ENCODE measurements at places on chromosomes 7 and 10. TPM values are rescaled to one million over a fixed set of nuclear protein-coding genes. Genes with fewer than 3 reads are reported as not detected.

GRCh38 chr7:140640727-140641523 is at the start of gene DENND2A:
TSS of gene DENND2A (minus strand) at chr7:140640813. CDS start at chr7:140602397, 38,416 bp downstream.
- no peak for DNase-seq

The SEC31B gene
- total RNA-seq, result 5.0 TPM

- DNase-seq, result no peak
Observed at GRCh38 chr10:90913774-90914420, 7.0 kb downstream of the ANKRD1 start.

DNA sequence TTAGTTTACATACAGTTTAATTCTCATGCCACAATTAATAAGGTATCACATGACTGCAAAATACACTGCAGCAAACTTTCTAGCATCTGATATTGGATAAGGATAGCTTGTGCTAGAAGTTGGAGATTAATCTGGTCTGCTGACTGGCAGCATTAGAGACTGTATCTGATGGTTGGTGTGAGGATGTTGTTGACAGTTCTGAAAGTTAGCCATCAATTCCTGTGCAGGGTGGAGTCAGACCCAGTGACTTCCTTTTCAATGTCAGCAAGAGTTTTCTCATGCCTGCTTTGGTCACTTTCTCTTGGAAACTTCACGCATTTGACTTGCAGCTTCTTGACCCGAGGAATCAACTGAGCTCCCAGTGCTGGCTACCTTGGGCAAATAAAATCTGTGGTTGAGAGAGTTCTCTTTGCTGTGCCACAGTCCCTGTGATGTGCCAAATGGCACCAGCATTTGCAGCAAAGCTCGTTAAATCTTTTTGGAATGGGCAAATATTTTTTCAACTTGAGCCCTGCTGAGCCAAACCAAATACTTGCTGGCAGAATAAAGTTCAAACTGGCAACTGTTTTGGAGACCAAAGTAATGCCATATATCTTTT is 233.0 kb downstream of the TRIL start:
- no peak for DNase-seq

DNA sequence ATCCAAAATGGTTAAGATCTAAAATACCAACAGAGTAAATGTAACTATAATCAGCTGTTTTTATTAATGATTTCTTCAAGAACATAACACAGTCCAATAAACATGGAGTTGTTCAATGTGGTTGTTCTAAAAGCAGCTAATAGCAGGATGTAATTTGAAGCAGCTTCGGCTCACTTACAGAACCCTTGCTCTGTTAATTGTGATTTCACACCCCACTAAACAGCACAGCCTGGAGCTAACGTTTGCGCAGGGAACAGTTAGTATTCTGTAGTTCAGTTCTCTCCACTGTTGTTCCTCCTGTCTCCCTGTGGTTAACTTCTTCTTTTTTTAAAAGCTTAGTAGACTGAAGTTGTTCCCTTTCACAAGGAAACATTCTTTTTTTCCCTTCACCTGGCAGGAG is 104.0 kb downstream of the GRM3 start:
- no peak for DNase-seq

GRCh38 chr10:8504499-8504898 is 450.0 kb downstream of the GATA3 start:
- no peak for DNase-seq

DNA sequence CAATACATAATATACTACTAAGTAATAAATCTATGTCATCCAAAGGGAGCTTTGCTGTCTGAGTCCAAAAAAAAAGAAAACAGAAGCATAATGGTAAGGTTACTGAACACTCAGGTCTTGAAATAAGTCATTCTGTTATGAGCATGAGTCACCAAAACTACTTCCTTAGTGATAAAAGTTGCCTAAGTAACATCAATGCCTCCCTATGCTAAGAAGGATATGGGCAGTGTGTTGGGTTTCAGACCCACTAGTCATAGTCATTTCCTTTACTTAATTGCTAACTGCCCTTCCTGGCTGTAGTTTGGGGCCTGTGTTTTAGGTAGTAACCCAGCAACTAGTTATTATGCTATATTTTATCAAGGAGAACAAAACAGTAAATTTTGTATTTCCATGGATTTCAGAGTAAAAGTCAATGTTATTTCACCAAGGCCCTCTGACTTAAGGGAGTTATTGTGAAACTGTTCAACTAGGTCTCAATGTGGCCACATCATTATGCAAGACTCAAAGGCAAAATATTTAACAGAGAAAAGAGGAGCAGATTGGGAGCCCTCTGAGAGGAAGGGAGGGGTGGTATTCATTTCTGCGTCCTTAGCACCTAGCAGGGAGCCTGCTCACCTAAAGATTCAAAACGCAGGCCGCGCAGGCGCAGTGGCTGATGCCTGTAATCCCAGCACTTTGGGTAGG is 11.7 kb upstream of the VIM start:
- no peak for DNase-seq

GRCh38 chr7:114687238-114687637 is 234.7 kb upstream of the MDFIC start:
- no peak for DNase-seq

DNA sequence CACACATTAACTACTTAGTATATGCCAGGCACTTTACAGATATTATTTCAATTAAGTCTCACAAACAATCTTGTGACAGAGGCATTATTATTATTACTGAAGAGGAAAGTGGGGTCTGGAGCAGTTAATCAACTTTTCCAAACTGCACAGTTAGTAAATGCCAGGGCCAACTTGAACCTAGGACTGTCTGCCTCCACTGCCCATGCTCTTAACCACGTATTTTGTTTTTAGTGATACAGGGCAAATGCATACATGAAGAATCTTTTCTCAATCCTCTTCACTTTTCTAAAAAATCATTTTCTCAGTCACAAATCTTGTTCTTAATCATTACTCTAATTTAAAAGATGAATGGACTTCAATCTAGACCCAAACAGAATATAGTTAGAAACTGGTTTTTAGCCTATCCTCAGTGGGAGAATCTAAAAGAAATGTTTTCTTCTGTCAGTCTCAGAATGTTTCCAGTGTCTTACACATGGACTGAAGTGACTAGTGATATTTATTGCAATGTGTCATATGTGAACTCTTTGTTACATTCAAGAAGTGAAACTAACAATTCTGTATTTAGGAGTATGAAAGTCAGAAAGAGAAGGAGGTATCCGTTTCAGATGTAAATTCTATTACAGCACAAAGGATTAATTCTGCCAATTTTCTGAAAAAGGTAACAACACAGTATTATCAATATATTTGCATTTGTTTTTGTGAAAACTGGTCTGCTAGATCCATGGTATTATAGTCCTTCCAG is 55.5 kb upstream of the CCNJ start:
- no peak for DNase-seq

The LAMB4 gene
- 3.0 TPM for total RNA-seq

DNA sequence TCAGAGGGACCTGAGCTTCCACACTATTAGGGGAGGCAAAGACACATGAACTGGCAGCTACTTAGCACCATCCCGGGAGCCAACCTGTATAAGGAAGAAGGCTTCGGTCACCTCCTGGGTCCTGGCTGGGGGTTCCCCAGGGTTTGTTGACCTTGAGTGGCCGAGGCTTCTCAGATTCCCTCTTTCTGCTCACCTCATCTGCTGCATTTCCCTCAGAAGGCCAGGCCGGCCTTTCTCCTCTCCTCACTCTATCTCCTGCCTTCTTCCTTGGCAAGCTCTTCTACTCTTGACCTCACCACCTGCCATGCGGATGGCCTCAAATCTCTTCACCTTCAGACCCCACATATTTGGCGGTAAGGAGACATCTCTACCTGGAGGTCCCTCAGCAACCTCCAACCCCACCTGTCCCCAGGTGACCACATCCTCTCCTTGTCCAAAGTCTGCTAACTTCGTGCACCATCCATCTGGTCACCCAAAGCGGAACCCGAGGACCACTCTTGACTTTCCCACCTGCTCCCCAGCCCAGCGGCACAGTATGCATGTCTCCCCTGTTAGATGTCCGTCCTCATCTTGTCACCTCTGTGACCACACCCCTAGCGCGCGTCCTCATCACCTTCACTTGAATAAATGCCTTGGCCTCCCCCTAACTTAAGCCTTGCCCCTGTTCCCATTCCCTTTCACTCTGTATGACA is 133.8 kb upstream of the UNC5B start:
- no peak for DNase-seq

- no peak for DNase-seq
Observed at GRCh38 chr10:111078505-111079185, 1.8 kb downstream of the ADRA2A start.

The VAX1 gene
- not detected for total RNA-seq

The NKX1-2 gene
- total RNA-seq, result not detected

The LEP gene
- 306 TPM for total RNA-seq
